ENCODE measurements at places on chromosomes 1 and 21.

DNA sequence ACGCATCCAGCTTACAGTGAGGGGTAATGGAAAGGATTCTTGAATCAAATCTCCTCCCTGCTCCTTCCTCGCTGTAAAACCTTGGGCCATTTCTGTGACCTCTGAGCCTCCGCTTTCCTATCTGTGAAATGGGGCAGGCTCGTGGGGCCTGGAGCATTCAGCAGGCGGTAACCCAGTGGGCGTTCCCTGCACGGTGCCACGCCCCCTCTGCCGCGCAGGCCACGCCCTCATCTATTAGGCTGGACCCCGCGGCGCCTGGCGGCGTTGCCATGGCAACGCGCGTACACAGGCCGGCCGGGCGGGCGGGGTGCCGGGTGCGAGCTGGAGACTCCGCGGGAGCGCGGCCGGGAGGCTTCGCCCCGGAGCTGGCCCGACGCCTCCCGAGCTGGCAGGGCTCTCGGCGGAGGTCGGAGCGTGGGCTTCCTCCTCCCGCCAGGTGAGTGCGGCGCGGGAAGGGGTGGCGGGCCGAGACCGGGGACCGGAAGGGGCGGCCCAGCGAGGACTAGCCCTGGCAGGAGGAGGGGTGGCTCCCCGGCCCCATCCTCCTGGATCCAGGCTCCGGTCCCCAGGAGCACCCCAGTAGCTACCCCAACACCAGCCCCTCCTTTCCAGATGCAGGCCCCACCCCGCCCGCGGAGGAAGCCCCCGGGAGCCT is at the start of gene FHAD1:
TSS of gene FHAD1 (plus strand) at position 264 of the 655 bp plus-strand sequence. CDS start 4,562 bp downstream, outside the sequence.
- peak; percentile 57 for DNase-seq

- peak; percentile 66 for DNase-seq
These were observed 34.2 kb downstream of the TRIM11 start for GRCh38 chr1:228372183-228373003.

GRCh38 chr1:89454845-89455521 is 69.6 kb upstream of the LRRC8B start:
- peak; percentile 41 for DNase-seq

- DNase-seq: no peak
These were observed 142.9 kb downstream of the GLUL start for GRCh38 chr1:182248721-182249120.

- no peak for DNase-seq
These were observed 222.0 kb upstream of the PKN2 start for GRCh38 chr1:88462096-88462487.

- no peak for DNase-seq
These were observed 165.0 kb downstream of the TRIM33 start for GRCh38 chr1:114345930-114346479.

GRCh38 chr21:32349333-32349944 is 43.4 kb downstream of the URB1 start:
- DNase-seq: no peak

DNA sequence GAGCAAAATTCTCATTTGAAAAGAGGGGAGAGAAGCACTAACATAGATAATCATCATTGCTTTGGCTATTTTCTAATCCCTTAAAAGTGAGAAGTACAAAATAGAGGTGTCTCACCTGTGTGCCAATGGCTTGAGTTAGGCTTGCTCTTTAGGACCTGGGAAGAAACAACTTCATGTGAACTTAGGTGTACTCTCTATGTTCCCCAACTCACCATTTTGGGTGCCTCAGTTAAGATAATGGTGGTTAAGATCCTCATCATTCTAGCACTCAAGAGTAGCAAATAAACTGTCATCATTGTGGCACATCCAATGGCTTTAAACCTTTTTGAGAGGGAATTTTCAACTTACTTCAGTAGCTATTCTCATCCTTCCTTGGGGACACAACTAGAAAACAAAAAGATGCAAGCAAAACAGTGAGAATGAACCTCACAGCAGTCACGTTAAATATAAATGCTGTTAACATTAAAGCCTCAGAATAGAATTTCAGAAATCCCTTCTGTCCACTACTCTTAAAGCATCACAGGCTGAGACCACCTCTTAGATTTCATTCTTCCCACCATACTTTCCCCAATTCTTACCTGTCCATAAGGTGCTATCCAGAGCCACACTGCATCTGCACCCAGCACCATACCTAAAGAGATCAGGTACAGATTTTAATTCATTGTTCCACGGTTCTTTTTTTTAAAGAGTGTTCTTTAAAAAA is 1.2 kb downstream of the GAS5 start:
- no peak for DNase-seq

Measured in left colon (tissue), 2 donors.